ENCODE measurements at places on chromosomes 6 and 20. TPM values are rescaled to one million over a fixed set of nuclear protein-coding genes. Genes with fewer than 3 reads are reported as not detected.

GRCh38 chr20:31568041-31568731 lies 36.9 kb upstream of the ID1 start:
- H3K4me1 ChIP-seq: peaks cover 58% of the 10 kb centered on the region
- no peaks in the 10 kb centered on the region for H3K27me3 ChIP-seq
- H3K36me3 ChIP-seq: no peaks in the 10 kb centered on the region
- peak overlapping the region; percentile 98 for H3K27ac ChIP-seq
- no peak overlapping the region for H3K4me3 ChIP-seq

DNA sequence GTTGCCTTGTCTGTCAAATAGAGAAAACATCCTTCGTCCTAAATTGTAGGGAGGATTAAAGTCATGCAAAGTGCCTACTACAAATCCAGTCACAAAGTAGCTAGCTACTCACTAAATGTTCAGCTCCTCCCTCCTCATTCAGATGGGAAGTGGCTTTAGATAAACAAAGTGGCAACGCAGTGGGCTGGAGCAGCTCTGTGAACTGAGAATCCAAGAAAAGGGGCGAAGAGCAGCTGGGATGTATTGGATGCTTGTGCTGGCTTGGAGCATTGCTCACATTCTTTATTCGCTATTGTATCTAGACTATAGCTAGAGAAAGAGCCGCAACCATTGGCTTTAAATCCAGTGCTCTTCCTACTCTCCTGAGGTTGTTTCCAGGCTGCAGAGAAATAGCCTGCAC lies 10.3 kb downstream of the MOG start:
- H3K4me3 ChIP-seq: no peak overlapping the region
- H3K27ac ChIP-seq: no peak overlapping the region
- no peaks in the 10 kb centered on the region for H3K36me3 ChIP-seq
- peaks cover 23% of the 10 kb centered on the region for H3K27me3 ChIP-seq
- H3K4me1 ChIP-seq: no peaks in the 10 kb centered on the region
- DNase-seq: no peak

LY6G6C gene
- total RNA-seq: not detected

DNA sequence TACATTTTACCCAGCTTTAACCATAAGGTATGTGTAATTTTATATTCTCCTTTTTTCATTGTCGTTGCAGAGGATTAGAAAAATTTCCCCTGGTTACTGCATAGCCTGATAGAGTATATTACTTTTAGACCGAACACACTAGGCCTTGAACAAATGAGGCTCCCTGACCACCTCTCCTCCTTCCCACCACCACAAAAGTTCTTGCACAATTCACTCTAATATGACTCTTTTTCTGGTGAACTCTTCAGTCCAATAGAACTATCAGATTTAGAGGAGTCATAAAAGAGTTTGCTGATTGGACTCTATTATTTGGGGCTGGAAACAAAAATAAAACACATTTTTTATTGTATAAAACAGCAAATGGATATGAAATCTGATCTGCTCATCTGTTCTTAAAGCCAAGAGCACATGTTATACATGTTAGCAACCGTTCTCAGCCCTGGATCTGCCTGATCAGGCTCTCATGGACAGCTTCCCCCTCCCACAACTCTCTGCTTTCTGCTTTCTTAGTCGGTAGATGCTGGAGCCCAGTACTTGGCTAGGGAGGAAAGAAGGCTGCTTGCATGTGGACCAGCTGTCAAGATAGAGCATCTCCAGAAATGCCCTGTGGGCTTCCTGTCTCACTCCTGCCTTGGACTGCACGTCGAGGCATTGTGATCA lies 83.5 kb downstream of the CD164 start:
- no peaks in the 10 kb centered on the region for H3K27me3 ChIP-seq
- H3K4me1 ChIP-seq: peaks cover 32% of the 10 kb centered on the region
- H3K4me3 ChIP-seq: no peak overlapping the region
- DNase-seq: no peak
- H3K27ac ChIP-seq: no peak overlapping the region

XRN2 gene
- total RNA-seq: 73.7 TPM

Measured in hepatocyte (in vitro differentiated cells).